Activated CD4-positive, alpha-beta T cell treated with anti-CD3 and anti-CD28 coated beads, Interleukin-2, amount 50 U/mL, for 48 hours (primary cell): ENCODE measurements at places on chromosomes 6 and 20.

DNA sequence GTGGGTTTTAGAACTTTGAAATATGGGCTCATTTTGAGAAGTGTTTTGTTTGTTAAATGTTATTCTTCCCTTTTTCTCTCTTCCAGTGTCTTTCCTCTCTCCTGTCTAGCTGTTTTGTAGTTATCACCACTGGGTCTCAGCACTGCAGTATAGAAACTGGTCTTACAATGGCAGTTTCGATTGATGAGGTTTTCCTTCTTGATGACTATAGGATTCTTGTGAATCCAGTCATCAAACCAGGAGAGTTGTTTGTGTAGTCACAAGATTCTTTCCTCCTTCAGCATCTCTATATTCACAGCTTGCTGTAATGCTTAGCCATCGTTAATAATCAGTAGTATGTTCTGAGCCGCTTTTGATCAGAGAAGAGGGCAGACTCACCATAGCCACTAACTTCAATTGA is 172.3 kb downstream of the OGFRL1 start:
- DNase-seq: no peak

- no peak for DNase-seq
These were observed 177.4 kb downstream of the TFAP2A start for GRCh38 chr6:10237298-10238038.

- DNase-seq: no peak
These were observed 272.0 kb downstream of the PACRG start for GRCh38 chr6:162999575-163000285.

DNA sequence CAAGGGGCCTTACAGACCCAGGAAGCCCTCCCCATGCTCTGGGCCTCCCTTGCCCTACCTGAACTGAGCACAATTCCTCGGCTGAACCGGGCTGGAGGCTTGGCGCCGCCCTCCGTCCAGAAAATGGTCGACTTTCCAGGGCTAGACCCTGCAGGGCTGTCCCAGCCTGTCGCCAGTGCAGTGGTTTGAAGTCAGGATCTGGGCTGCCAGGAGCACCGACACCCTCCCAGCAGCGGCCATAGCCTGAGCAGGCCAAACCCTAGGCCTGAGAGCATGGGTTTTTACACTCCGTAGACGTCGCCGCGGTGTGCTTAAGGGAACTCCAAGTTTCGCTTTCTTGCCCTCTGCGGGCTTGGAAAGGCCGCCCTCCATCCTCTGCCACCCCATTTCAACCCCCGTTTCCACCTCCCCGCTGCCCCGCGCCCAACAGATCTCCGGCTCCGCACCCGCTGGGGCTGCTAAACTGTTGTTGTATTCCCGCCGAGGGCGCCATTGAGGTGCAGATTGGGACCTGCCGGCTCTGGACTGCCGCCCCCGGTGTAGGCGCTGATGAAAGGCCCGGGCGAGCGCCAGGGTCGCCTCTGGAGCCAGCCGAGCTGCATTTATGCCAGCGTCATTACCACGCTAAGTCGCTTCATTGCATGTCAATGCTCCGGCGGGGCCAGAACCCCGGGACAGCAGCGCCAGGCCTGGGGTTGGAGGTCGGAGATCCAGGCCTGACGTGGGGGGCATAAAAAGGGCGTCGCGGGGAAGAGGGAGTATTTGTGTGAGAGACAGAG is 2.2 kb upstream of the TFAP2A start:
- no peak for DNase-seq

DNA sequence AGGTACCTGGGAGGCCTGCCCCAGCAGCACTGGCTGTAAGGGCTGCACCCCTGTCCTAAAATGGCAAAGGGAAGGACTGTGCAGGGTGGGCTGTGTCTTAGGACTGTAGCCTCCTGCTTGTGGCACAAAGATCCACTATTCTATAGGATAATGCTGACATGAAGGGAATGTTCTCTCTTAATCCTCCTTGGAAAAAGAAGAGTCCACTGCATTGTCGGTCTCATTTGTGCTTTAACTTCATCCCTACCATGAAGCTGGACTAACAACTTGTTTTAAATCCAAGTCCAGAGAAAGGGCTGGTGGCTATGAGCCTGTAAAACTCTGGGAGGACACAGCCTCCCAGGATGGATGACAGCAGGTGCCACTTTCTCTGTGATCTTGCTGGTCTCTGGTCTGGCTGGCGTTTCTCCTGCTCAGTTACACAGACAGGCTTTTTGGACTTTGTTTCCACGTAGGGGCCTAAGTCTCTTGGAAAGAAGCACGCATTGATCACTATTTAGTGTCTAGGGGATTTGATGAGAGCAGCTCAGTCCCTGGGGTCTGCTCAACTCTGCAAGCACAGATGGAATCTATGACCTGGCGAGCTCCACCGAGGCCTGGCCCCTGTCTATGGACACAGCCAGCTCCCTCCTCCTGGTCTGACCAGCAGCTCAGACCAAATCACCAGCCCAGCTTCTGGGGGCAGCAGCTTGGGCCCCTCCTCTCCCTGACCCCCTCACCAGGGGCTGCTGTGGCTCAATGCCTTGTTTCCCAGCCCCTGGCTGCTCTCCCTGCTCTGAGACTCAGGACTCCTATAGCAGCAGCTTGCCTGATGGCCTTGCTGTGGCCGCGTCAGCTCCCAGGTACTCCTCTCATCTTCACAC is 4.8 kb downstream of the CST3 start:
- no peak for DNase-seq

- DNase-seq: no peak
These were observed 1.3 kb downstream of the HINT3 start for GRCh38 chr6:125957845-125958244.

GRCh38 chr6:53103993-53104675 is 38.9 kb downstream of the FBXO9 start:
- DNase-seq: no peak

DNA sequence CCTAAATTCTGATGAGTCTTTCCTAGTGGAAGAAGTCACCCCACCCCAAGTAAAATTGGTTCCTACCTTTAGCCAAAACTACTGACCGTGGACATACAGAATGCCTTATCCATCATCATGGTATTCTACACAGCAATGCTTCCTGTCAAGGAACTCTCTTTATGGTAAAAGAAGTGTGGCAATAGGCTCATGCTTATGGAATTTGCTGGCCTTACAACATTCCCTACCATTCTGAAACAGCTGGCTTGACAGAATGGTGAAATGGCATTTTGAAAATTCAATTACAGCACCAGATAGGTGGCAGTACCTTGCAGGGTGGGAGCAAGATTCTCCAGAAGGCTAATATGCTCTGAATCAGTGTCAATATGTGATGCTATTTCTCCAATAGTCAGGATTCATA is 41.8 kb upstream of the BACH2 start:
- DNase-seq: no peak

- no peak for DNase-seq
These were observed 5.5 kb downstream of the FOXS1 start for GRCh38 chr20:31839782-31840487.

DNA sequence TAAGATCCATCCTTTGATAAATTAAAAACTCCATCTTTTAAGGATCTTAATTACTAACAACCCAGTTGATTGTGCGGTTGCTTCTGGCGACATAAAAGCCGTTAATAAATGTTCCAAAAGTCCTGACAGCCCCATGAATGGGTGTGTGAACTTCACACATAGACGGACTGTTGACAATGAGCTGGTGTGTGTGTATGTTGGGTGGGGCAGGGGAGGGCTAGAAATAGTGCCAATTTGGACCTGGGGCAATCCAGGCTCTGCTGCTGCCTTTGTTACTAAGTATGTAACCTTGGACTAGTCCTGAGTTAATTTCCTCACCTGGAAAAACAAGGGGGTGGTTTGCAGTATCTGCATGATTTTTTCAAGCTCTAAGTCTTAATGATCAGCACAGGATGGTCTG is 4.2 kb downstream of the MAS1 start:
- DNase-seq: no peak

DNA sequence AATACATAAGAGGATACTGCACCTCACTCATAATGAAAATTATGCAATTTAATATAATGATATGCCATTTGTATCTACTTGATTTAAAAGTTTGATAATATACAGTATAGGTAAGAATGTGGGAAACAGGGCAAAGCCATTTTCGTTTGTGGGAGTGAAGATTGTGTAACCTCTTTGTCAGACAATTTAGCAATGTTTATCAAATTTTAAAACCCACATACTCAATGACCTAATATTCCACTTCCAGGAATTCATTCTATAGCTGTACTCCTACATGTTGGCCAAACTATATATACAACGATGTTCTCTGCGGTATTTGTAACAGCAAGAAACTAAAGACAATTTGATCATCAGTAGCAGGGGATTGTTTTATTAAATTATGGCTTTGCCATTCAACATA is 17.8 kb upstream of the FKBP5 start:
- no peak for DNase-seq

- no peak for DNase-seq
These were observed 10.6 kb upstream of the EXOC2 start for GRCh38 chr6:703552-703951.

- no peak for DNase-seq
These were observed 87.3 kb downstream of the SCML4 start for GRCh38 chr6:107736713-107737396.
